Activated T-cell treated with anti-CD3 and anti-CD28 coated beads, Interleukin-2, amount 50 U/mL, for 72 hours (primary cell): ENCODE measurements at places on chromosomes 1 and 21. TPM values are rescaled to one million over a fixed set of nuclear protein-coding genes. Genes with fewer than 3 reads are reported as not detected.

Gene RGS5
- total RNA-seq, result 8.4 TPM

Gene LAD1
- total RNA-seq, result not detected

Gene ASPM
- 53.4 TPM for total RNA-seq

Gene STIL
- 26.8 TPM for total RNA-seq

Gene BCL2L15
- 1.7 TPM for total RNA-seq

Gene U2AF1
- total RNA-seq, result 73.4 TPM

Gene PBX1
- total RNA-seq, result 0.74 TPM

Gene RHOU
- total RNA-seq, result 0.70 TPM

Gene OLIG2
- total RNA-seq, result not detected

Gene HES2
- total RNA-seq, result 1.2 TPM

Gene VAV3
- 2.5 TPM for total RNA-seq

Gene RCAN1
- 13.3 TPM for total RNA-seq

Gene KRTAP10-8
- total RNA-seq, result not detected

Gene FAM163A
- not detected for total RNA-seq

Gene TCHH
- not detected for total RNA-seq

Gene CASQ1
- total RNA-seq, result not detected

Gene ITGB2
- 287 TPM for total RNA-seq

Gene C1orf115
- total RNA-seq, result 1.00 TPM

Gene ANGPTL1
- total RNA-seq, result not detected

Gene OLFML3
- 0.90 TPM for total RNA-seq

Gene HMCN1
- total RNA-seq, result 0.05 TPM

Gene PLA2G4A
- total RNA-seq, result 5.7 TPM

Gene ST6GALNAC5
- total RNA-seq, result not detected

Gene PTPN22
- total RNA-seq, result 82.5 TPM
